ENCODE measurements at places on chromosomes 16 and 17.

GRCh38 chr17:78895322-78895721, 7.7 kb downstream of the CEP295NL start:
- no peak for DNase-seq

- DNase-seq: no peak
These were observed 35.5 kb downstream of the DNAH17 start for GRCh38 chr17:78541488-78542206.

DNA sequence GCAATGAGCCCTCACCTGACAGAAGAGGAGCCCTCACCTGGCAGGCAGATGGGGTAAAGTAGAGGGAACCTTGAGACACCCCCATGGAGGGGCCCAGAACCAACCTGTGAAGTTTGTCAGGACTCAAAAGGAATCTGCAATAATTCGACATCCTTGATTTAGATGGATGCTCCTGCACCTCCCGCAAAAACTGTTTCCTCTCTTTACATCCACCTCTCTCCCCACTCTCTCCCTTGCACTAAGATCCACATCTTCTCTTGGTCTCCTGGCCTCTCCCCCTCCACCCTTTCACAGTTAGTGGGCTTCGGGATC, 34.9 kb upstream of the RBFOX3 start:
- DNase-seq: no peak

GRCh38 chr17:74304184-74304583, 21.8 kb upstream of the KIF19 start:
- DNase-seq: no peak

GRCh38 chr17:19383681-19384470, 3.1 kb downstream of the MFAP4 start:
- no peak for DNase-seq

- no peak for DNase-seq
These were observed 49.3 kb downstream of the TTC19 start for GRCh38 chr17:16048811-16049449.

- DNase-seq: no peak
These were observed at the start of gene TRIM72 for GRCh38 chr16:31213877-31214707. Gene TRIM72, plus strand, starts transcription at chr16:31214119. Its CDS starts 620 bp downstream, at chr16:31214739.

- DNase-seq: no peak
These were observed 208.3 kb upstream of the PMFBP1 start for GRCh38 chr16:72380283-72380682.

All from BJ (cell line).